ENCODE measurements at places on chromosomes 5 and 9. TPM values are rescaled to one million over a fixed set of nuclear protein-coding genes. Genes with fewer than 3 reads are reported as not detected.

Gene GGTA1
- polyA plus RNA-seq: not detected

GRCh38 chr5:71907608-71908145, 188.6 kb downstream of the CARTPT start:
- no peak for DNase-seq

DNA sequence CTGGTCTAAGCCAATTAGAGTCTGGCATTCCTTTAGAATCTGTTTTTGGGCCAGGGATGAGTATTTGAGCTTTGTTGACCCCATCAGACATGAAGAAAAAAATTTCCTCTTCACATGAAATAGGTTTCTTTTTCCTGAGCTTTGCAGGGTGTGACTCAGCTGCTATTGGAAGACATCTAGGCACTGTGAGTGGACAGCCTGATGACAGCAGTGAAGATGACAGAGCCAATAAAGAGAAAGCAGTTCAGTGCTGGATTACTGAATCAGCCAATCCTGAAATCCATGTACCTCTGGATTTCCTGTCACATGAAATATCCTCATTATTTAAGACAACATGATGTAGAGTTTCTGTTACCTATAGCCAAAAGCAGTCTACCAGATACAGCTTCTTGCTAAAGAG, 51.3 kb upstream of the GRIA1 start:
- no peak for DNase-seq

- DNase-seq: no peak
These were observed 54.0 kb downstream of the DOCK8 start for GRCh38 chr9:268616-269015.

Gene RAD50
- polyA plus RNA-seq: 39.6 TPM

GRCh38 chr5:91007251-91007650, 375.9 kb downstream of the ARRDC3 start:
- DNase-seq: no peak

GRCh38 chr9:33017283-33018041, 7.6 kb upstream of the DNAJA1 start:
- no peak for DNase-seq

DNA sequence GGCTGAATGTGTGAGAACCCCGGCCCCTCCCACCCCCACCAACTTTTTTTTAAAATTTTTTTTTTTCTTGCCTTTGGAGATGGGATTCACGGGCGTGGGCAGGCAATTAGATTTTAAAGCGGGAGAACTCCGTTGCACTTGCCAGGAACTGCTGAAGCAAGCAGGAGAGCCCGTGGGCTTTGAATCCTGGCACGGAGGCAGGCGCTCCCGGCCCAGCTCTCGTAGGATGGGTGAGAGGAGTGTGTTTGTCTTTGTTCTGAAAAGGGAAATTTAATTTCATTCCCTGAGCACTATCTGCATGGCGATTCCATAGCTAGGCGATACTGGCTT, 54.3 kb upstream of the BOD1 start:
- DNase-seq: no peak

Data from A549 (cell line).